ENCODE measurements at places on chromosomes 5 and 9.

DNA sequence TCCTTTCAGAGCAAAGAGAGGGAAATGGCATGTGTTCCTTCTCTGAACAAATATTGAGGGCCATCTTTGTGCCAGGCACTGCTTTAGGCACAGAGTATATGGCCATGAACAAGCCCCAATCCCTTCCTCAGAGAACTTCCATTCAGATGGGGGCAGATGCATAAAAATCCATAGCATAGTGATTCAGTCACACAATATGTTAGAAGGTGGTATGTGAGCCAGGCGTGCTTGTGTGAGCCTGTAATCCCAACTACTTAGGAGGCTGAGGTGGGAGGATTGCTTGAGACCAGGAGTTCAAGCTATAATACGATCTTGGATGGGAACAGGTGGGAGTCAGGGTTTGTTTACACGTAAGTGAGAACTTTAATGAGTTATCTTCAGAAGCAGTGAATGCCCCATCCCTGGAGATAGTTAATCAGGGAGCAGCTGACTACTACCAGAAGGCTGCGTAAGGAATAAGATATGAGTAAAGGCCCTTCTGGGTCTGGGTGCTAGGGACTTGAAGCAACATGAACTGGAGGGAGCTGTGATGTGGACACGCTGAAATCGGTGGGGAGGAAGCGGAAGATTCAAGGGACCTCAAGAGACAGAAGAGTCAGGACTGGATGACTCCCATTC is 27.1 kb downstream of the NANS start:
- peak; percentile 27 for DNase-seq

GRCh38 chr5:94691949-94692348 is 73.5 kb downstream of the SLF1 start:
- no peak for DNase-seq

GRCh38 chr9:132634327-132634726 is 35.5 kb downstream of the DDX31 start:
- no peak for DNase-seq

DNA sequence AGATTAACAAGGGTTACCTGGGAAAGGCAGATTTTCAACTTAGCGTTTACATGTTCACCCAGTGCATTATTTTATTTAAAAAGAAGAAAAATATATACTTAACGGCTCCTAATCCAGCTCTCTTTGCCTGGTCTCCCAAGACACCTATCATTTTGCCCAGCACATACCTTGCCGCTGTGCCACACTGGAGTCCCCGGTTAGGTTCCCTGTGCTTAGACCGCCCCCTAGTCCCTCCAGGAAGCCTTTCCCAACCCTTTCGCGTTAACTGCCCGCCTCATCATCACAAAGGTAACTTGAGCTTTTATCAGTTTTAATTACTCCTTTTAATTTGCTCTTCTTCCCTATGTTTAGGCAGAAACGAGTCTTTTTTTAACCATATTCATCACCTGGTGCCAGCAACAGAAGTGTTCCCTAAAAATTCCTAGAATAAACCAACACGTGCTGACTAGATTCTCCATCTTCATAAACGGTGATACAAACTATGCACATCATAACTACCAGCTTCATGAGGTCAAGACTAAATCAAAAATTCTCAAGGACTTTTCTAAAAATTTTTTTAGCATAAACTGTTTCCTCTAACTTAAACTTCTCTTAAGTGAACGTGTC is 19.7 kb downstream of the DNAJA1 start:
- peak; percentile 29 for DNase-seq

GRCh38 chr5:126983874-126984266 is 46.5 kb downstream of the MARCHF3 start:
- no peak for DNase-seq

DNA sequence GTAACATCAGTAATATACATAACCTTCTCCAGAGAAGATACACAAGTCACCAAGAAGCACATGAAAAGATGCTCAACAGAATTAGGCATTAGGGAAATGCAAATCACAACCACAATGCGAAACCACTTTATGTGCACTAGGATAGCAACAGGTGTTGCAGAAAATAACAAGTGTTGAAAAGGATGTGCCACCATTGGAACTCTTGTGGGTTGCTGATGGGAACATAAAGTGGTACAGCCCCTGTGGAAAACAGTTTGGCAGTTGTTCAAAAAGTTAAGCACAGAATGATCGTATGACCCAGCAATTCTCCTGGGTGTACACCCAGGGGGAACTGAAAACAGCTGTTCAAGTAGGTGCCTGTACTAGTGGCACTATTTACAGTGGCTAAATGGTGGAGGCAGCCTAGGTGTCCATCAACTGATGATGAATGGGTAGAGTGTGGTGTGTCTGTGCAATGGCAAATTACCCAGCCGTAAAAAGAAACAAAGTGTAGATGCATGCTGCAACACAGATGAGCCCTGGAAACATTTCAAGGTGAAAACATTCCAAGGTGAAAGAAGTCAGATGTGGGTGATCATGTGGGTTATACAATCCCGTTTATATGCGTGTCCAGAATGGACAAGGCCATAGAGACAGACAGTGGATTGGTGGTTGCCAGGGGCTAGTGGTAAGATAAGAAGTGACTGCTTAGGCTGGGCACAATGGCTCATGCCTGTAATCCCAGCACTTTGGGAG is 27.2 kb downstream of the CCDC69 start:
- DNase-seq: peak; percentile 55

DNA sequence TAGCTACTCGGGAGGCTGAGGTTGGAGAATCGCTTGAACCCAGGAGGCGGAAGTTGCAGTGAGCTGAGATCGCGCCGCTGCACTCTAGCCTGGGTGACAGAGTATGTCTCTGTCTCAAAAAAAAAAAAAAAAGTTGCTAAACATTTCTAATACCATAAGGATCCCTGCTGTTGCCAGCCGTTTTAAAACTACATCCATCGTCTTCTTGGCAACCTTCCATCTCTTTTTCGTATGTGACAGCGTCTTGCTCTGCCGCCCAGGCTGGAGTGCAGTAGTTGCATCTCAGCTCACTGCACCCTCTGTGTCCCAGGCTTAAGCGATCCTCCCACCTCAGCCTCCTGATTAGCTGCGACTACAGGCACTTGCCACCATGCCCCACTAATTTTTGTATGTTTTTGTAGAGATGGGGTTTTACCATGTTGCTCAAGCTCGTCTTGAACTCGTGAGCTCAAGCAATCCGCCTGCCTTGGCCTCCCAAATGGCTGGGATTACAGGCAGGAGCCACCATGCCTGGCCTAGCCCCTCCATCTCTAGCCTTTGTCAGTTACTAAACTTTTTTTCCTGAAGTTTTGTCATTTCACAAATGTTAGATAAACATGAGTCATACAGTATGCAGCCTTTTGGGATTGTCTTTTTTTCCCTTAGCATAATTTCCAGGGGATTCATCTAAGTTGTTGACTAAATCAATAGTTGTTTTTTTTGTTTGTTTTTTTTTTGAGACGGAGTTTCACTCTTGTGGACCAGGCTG is 13.5 kb downstream of the NSD1 start:
- DNase-seq: no peak

GRCh38 chr5:87322381-87322780 is 54.7 kb downstream of the RASA1 start:
- DNase-seq: no peak

DNA sequence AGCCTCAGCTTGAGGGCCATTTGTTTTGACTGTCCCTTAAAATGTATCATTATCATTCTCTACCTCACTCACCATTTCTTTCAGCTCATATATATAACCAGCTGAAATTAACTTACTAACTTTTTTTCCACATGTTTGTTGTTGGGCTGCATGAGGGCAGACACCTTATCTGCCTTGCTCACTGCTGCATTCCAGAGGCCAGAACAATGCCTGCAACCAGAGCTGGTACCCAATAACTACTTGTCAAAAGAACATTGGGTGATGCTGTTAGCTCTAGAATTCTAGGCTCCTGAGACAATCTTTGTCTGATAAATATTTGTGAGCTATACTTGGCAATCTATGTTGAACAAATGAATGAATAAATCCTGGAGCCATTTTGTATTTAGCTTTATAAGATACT is 68.3 kb downstream of the HTR4 start:
- no peak for DNase-seq

GRCh38 chr5:162128117-162128516 is 60.5 kb downstream of the GABRG2 start:
- no peak for DNase-seq
